GM23338 (cell line): ENCODE measurements at places on chromosomes 6 and 20.

DNA sequence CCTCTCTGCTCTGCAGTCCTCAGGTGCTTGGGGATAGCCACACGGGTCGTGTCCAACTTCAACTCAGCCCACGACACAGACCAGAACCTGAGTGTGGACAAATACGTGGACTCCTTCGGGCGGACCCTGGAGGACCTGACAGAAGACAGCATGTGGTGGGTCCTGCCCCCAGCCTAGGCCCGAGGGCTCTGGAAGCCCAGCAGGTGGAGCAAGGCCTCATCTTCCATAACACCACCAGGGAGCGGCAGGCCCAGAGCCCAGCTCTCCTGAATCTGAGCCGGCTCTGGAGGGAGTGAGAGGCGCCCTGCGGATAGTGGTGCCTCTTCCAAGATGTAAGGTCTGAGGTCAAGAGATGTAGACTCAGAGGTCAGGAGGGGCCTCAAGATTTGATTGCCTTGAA is 19.6 kb downstream of the TGM6 start:
- no peak for DNase-seq

GRCh38 chr6:79947191-79948186 is at the start of gene ELOVL4:
Gene ELOVL4 (minus strand): TSS chr6:79947553. CDS start chr6:79947279, 274 bp downstream.
- DNase-seq, result peak; percentile 92

DNA sequence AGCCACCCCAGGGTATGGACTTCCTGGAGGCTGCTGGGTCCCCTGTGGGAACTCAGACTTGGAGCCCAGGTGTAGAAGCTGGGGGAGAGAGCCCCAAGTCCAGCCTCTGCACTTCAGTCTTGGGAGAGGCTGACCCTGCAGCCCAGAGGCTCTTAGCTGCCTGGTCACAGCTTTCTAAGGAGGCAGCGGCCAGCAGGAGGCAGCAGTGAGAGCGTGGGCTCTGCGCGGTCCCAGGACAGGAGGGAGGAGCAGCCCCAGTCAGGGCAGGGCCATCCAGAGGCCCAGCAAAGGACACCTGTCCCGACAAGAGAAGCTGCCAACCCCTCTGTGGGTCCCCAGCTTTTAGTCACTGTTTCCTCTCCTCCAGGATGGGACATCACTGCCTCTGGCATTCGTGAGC is 9.4 kb downstream of the TREML2 start:
- DNase-seq, result peak; percentile 85

GRCh38 chr6:145723646-145724045 is 11.7 kb downstream of the EPM2A start:
- no peak for DNase-seq

DNA sequence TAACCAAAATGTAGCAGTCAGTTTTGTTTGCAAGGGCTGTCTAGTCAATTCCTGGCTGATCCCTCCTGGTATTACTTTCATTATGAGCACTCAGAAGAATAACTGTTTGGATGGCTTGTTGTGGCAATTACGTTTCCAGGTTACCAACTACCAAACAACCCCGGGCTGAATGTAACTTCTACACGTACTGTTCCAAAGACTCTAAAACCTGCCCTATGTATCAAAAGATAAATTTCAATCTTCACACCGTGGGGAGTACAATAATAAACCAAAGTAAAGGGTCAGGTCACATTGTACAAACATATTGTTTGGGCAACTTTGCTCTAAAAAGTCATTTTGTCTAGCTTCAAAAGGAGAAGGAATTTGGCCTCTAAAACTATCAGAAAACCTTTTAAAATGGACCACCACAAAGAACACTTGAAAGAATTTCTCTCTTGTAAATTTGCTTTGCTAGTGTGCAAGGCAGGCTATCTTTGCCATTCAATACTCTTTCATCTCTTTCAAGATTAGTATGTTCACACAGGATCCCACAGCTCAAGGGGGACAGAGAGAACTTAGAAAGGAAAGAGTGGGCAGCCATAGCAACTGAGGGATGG is 27.6 kb downstream of the DCDC2 start:
- no peak for DNase-seq
